ENCODE measurements at places on chromosomes 5 and 9. TPM values are rescaled to one million over a fixed set of nuclear protein-coding genes. Genes with fewer than 3 reads are reported as not detected.

Gene CAST
- 127 TPM for total RNA-seq

Gene BTNL3
- not detected for total RNA-seq

Gene ADAMTS12
- 34.2 TPM for total RNA-seq

Gene ELOVL7
- 0.09 TPM for total RNA-seq

Gene PCDHGB1
- total RNA-seq = 3.3 TPM

Gene MED27
- total RNA-seq = 12.9 TPM

Gene IL4
- not detected for total RNA-seq

Gene PRUNE2
- 9.2 TPM for total RNA-seq

Gene UBQLN1
- 74.0 TPM for total RNA-seq

Gene NACC2
- 24.2 TPM for total RNA-seq

Gene ADGRV1
- 0.18 TPM for total RNA-seq

Gene NOXA1
- total RNA-seq = 0.57 TPM

Gene ITGA1
- 40.2 TPM for total RNA-seq

All from smooth muscle cell of bladder (primary cell).